AG04450 (cell line): ENCODE measurements at places on chromosomes 2 and 18. TPM values are rescaled to one million over a fixed set of nuclear protein-coding genes. Genes with fewer than 3 reads are reported as not detected.

The RFTN2 gene
- polyA plus RNA-seq: 5.2 and 5.7 TPM in 2 replicates

The LIMS4 gene
- polyA plus RNA-seq: 2.3 and 3.6 TPM in 2 replicates

The ERICH2 gene
- polyA plus RNA-seq: not detected in 2 replicates

The ETAA1 gene
- 10.4 and 18.1 TPM in 2 replicates for polyA plus RNA-seq

The ACOXL gene
- not detected in 2 replicates for polyA plus RNA-seq

DNA sequence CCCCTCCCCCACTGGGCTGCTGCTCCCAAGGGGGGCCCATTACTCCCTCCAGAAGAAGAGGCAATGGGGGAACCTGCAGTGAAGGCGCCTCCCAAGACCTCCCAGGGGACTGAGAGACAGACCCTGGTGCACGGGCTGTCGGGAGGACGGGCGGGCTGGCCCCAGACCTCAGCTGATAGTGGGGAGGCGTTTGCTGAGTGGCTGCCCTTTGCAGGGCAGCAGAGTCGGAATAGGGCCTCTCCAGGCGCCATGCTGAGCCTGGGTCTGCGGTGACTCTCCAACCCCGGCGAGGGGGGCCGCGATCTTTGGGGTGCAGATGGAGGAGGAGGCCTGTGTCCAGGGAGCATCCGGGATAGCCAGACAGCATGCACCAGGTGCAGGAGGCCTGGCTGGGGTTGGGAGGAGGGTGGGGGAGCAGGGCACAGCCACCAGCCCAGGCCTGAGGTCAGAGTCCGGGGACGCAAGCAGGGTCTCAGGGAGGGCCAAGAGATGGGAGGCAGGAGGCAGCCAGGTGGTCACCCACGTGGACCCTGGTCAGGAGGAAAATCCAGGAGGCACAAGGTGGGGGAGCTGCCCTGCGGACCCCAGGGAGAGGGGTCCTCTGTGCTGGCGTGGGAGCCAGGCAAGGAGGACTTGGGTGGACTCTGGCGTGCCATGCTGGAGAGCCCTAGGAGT lies 11.0 kb downstream of the CROCC2 start:
- no peak for DNase-seq

- DNase-seq: no peak
Observed at GRCh38 chr18:79800371-79801180, 2.8 kb downstream of the KCNG2 start.

GRCh38 chr18:62715759-62716615 lies 646 bp downstream of the PHLPP1 start:
- DNase-seq: no peak

DNA sequence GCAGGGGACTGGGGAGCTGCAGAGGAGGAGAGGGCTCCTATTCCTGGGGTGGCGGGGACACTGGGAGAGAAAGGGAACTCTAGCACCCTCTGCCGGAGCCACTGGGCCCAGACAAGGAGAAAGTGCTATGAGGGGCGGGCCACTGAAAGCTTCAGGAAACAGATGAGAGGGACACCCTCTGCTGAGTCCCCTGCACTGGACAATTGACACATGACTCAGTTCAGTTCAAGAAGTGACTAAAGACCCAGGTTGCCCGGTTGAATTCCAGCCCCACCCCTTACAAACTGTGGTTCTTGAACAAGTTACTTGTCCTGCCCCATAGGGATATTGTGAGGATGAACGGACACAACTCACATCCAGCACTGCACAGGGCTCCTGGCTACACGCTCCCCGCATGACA lies 5.0 kb downstream of the RUFY4 start:
- DNase-seq: no peak

- DNase-seq: no peak
Observed at GRCh38 chr2:54161660-54162424, 46.4 kb downstream of the ACYP2 start.

DNA sequence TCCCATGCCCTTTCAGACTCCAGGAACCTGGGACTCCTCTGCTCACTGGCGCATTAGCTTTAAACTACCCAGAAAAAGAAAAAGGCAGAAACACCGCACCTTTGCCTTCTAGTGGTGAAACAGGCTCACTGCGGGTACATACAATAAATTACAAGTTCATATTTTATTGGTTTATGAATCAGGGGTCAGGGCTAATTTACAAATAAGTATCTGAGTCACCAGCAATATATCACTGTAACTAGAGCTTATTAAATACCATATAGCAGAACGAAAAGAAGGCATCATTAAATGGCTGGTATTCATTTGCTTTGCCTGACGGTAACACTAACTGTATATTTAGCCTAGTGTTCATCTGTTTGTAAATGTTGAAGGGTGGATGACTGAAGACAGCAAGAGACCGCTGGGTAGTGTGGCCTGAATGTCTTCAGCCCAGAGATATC lies 26.9 kb upstream of the DTNB start:
- no peak for DNase-seq

GRCh38 chr2:206700156-206700555 lies 18.0 kb downstream of the DYTN start:
- DNase-seq: no peak

DNA sequence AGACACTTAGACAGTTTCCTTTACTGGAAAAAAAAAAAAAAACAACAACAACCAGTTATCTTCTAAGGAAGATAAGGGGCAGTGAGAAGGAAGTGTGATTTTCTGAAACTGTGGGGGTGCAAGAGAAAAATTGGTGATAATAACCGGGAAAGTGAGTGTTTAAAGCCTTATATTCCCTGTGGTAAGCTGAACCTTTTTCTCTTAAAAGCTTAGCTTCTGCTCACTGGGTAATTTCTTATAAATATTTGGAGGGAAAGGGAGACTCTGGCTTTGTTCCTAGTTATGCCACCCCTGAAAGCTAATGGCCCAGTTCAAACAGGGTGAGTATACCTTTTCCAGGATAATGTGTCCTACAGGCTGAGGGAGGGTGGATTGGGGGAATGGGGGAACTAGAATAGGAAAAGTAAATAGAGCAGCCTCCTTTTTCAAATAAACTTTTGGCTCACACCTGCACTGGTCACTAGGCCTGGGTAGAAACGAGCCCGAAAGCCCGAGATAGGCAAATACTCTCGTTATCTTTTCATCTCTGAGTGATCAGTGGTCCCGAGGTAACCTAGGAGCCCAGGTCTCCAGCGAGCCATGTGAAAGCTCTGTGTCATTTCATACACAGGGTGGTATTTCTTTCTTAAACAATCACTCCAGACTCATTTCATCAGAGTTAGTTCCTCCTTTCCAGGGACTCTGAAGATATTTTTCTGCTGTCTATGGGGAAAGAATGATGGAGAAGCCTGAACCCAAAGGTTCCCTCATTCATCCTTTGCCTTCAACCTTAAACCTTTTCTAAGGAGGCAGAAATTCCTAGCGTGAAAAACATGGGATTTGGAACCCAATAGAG lies 15.5 kb upstream of the SRBD1 start:
- DNase-seq: no peak

DNA sequence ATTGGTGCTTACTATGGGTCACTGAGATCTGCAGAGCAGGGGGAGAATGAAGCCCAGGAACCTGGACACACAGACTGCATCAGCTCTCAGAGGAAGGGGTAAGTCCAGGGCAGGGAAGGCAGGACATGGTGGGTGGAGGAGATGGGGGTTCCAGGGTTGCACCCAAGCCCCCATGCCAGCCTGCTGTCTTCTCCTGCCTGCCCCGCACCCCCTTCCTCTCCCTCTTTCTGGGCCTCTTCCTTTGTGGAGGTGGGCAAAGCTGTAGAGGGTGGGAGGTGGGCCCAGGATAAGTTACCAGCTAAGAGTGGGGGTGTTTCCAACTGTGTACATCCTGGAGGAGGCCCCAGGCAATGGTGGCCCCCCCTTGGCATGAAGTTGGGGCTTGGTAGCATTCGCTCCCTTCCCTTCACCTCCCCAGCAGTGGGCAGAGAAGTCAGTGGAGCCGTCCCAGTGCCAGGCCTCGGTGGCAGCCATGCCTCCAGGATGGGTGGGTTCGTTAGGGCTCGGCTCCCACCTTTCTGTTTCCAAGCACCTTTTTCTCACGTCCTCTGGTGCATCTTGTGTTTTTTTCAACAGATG lies 132.2 kb downstream of the CLIP4 start:
- no peak for DNase-seq

- no peak for DNase-seq
Observed at GRCh38 chr2:171139860-171140259, 20.8 kb downstream of the TLK1 start.

- no peak for DNase-seq
Observed at GRCh38 chr2:36484454-36484853, 113.5 kb downstream of the FEZ2 start.

- DNase-seq: no peak
Observed at GRCh38 chr2:122034777-122035176, 279.3 kb downstream of the TSN start.

DNA sequence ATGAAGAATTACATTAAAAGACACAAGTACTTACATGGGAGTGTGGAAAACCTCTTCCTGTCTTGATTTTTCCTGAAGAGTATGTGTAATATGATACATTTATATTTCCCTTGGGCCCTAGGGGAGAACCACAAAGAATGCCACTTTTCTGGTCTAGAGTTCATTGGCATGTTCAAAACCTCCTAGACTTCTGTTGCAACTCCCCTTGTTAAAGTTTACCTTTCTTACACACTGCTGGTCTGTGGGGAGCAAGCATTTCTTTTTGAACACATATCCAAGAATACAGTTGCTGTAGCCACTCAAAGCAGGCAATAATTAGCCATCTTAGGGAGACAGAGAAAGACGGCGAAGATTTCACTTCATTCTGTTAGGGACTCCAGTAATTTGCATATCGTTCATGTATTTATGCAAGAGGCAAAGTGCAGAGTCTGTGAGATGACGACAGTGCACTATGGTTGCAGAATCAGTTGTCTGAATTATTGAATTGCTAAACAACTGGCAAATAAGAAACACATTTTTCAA lies 103.5 kb downstream of the NOL4 start:
- DNase-seq: no peak

- DNase-seq: no peak
Observed at GRCh38 chr2:85588645-85589044, 4.4 kb downstream of the VAMP5 start.

GRCh38 chr2:48435909-48436308 lies 94.0 kb upstream of the STON1 start:
- DNase-seq: no peak

GRCh38 chr2:119697290-119698020 lies 18.5 kb downstream of the TMEM177 start:
- DNase-seq: no peak

DNA sequence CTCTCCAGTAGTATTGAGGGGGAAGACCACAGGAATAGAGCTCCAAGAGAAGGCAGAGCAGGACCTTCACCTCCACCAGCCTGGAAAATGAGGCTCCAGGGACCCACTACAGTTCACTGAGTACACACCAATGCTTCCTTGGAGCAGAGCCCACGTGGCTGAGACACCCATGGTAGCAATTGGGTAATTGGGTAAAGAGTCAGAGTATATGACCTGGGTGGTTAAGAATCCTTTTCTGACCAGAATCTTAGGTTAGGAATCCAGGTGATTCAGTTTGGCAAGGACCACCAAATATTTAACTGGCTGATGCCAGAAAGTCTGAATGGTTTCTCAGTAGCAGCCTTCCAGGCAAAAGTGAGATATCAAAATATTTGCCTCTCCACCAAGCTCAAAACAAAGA lies 107.7 kb downstream of the MDH1 start:
- DNase-seq: no peak

- DNase-seq: no peak
Observed at GRCh38 chr18:51196118-51196810, 1.2 kb downstream of the MEX3C start.

GRCh38 chr2:119204525-119204924 lies 19.1 kb upstream of the STEAP3 start:
- no peak for DNase-seq

GRCh38 chr2:143530758-143531157 lies 401.5 kb downstream of the ARHGAP15 start:
- no peak for DNase-seq

- DNase-seq: no peak
Observed at GRCh38 chr2:217801115-217801531, 201.7 kb downstream of the TNS1 start.

DNA sequence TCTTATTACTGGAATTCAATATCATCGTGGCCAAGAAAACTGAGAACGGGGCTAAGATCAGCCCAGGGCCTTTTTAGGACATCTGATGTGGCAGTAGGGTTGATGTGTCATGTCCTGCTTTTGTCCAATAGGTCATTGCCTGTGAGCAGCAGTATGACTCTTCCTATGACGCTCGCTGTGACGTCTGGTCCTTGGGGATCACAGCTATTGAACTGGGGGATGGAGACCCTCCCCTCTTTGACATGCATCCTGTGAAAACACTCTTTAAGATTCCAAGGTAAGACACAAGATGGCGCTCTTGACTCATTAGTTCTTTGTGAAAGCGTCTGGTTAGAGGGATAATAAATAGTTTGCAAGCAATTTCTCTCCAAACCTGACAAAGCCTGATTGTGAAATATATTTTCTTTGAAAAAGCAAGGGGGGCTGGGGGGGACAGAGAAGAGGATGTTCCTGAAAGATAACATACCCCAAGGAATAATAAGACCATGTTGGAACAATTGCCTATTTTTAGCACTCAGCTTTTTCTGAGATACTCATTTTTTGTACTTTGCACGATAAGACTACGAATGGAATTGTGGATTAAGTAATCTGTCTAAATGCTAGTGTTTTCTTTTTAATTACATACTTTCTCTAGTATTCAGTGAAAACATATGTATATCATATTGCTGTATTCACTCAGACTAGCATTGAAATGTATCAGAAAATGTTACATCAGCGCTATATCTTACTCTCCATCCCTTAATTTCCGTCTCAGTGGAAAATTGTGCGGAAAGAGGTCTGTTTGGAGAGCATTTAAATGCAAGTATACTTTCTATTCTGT lies 58.1 kb downstream of the MYO3B start:
- DNase-seq: no peak

DNA sequence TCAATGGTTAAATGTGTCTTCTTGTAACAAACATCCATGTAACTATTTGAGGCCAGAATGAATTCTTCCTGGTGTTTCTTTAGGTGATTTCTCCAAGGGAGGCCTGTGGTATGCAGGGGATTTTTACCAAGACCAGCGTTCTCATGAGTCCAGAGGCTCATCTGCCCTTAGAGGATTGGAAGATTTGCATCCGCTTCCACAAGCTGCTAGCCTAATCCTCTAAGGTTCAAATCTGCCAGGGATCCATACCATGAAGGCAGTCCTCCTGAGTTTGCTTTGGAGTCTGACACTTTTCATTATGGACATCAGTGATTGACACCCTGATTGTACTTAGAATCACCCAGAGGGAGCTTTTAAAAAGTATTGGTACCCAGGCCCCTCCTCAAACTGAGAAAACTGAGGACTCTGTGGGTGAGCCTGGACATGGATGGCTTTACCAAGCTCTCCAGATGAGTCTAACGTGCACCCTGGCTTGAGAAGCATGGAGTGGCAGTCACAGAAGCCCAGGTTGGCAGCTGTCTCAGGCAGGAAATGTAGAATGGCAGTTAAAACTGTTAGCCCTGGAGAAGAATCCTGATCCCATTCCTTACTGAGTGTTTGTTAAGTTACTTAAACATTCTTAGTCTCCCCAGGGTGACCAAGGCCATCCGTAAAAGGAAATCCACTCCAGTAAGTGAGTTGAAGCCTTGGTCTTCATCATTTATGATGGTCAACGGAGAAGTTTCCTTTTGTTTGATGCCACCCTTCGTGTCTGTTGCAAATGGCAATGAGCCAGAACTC lies 95.3 kb upstream of the RMDN2 start:
- no peak for DNase-seq

- no peak for DNase-seq
Observed at GRCh38 chr2:190947141-190947540, 66.5 kb downstream of the GLS start.
